RCC 7860 (cell line): ENCODE measurements at places on chromosomes 11 and 22.

- DNase-seq = no peak
These were observed 31.9 kb upstream of the TP53I11 start for GRCh38 chr11:44982496-44983062.

- DNase-seq = no peak
These were observed 849 bp downstream of the KRTAP5-11 start for GRCh38 chr11:71581826-71582225.

DNA sequence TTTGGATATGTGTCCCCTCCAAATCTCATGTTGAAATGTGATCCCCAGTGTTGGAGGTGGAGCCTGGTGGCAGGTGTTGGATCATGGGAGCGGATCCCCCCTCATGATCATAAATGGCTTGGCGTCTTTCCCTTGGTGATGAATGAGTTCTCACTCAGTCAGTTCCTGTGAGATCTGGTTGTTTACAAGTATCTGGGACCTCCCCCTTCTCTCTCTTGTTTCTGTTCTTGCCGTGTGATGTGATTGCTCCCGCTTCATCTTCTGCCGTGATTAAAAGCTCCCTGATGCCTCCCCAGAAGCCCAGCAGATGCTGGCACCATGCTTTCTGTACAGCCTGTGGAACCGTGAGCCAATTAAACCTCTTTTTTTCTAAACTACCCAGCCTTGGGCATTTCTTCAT lies 102.2 kb downstream of the SEZ6L start:
- DNase-seq = no peak

- DNase-seq = no peak
These were observed 175.1 kb downstream of the SWAP70 start for GRCh38 chr11:9838961-9839360.

DNA sequence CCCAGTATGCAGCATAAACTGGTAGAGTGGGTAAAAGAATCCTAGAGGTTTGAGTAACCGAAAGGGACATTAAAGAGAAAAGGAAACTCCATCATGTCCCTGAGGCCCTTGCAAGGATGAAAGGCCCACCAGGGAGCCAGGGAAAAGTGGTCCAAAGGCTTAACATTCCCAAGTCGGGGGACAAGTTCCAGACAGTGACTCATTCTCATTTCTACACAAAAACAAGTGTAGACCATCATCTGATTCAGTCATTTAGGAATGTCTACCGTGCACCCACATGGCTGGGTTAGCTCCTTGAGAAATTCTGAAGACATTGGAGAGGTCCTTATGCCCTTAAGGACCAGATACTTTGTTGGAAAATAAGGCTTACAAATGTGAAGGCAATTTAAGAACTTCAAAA lies 4.8 kb upstream of the NOX4 start:
- peak; percentile 21 for DNase-seq

GRCh38 chr11:117950301-117950700 lies 21.1 kb upstream of the TMPRSS13 start:
- DNase-seq = no peak

- DNase-seq = no peak
These were observed 31.9 kb downstream of the MAML2 start for GRCh38 chr11:96311120-96311568.
